Activated T-cell treated with anti-CD3 and anti-CD28 coated beads for 1 hour (primary cell): ENCODE measurements at places on chromosomes 6 and 20.

GRCh38 chr6:132341646-132342045 lies 59.6 kb downstream of the MOXD1 start:
- no peak for DNase-seq

DNA sequence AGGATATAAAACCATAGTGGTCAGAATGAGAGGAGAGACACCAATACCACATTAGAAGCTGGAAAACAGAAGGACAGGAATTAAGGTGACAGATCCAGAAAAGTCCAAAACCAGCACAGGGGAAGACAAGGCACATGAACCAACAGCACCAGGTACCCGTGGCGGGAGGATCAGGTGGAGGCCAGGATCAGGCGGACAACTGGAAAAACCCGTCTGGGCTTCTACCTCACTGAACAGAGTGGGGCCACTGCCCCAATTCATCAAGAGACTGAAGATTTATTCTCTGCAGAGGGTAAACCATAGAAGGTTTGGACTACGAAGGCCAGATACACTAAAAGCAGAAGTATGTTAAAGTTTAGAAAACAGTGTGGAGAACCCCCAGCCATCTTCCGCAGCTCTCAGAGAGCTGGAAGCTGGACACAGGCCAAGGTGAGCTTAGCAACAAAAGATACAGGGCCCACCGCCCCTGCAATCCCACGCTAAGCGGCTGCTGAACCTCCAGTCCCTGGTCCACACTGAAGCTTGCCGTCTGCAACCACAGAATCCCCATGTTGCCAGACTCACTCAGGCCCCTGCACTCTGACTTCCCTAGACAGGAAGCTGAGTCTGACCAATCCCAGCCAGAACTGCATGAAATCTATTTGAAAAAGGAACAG lies 29.9 kb downstream of the ABHD12 start:
- DNase-seq, result no peak

- DNase-seq, result no peak
Measured at GRCh38 chr6:135411339-135411738, 86.2 kb downstream of the AHI1 start.

DNA sequence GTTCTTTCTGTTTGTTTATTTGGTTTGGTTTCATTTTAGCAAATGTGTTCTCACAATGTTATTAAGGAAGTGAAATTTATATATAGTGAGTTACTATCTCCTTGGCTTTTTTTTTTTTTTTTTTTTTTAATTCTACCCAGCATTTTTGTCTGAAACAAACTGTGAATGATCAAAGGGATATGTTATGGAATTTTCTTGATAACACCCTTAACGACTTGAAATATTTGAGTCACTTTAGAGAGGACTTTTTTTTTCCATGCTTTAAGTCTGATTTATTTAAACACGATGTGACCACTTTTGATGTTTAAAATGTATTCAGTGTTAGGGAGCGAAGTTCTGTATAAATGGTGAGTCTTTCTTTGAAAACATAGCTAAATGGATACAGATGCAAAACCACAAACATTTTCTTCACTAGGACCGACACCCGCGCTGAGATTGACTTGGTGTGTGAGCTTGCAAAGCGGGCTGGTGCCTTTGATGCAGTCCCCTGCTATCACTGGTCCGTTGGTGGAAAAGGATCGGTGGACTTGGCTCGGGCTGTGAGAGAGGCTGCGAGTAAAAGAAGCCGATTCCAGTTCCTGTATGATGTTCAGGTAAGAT lies 149.7 kb downstream of the MTHFD1L start:
- no peak for DNase-seq

GRCh38 chr20:63652192-63652980 lies 838 bp downstream of the STMN3 start:
- no peak for DNase-seq
